ENCODE measurements at places on chromosomes 1 and 21.

GRCh38 chr1:85374160-85374559, 90.8 kb downstream of the DDAH1 start:
- DNase-seq, result no peak

GRCh38 chr1:154877370-154877974, 7.4 kb upstream of the KCNN3 start:
- DNase-seq, result no peak

GRCh38 chr1:205343431-205344065, 13.2 kb downstream of the KLHDC8A start:
- no peak for DNase-seq

- DNase-seq, result peak; percentile 54
Observed at GRCh38 chr1:152036267-152037216, at the start of gene S100A11. TSS of gene S100A11 (minus strand) at chr1:152037004. CDS start at chr1:152036915, 89 bp downstream.

GRCh38 chr1:1630191-1630964, 1.6 kb upstream of the MMP23B start:
- peak; percentile 96 for DNase-seq

DNA sequence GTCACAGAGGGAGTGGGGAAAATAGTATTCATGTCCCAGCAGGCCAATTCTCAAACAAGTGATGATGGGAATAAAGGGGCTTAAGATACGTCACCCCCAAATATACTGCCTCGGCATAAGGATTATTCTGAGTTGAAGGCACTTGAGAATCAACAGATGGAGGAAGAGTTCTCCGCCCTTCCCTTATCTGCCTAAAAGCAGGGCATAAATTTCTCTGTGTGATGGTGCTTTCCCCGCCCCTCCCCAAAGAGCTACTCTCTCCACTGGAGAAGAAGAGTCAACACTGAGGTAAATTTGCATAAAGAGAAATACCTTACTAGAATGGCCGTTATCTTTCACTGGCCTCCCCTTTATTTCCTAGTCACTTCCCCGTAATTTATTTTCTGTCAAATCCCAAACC, 18.7 kb downstream of the BECN2 start:
- DNase-seq, result no peak

DNA sequence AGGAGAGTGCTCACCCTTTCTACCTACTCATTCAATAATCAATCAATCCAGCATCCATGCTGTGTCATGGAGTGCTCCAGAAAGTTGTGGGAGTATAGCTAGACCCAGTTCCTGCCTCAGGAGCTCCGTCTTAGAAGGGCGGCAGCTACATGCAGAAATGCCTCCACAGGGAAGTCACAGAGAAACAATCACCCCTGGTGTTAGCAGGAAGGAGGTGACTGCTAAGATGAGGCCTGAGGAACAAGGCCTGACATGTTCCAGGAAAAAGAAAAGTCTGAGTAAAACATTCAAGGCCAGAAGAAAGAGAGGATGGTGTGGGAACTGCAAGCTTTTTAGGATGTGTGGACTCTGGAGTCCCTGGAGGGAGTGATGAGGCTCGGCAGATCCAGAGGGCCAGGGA, 142.5 kb upstream of the MAGI3 start:
- DNase-seq, result no peak

- no peak for DNase-seq
Observed at GRCh38 chr1:18352636-18353265, 128.0 kb upstream of the KLHDC7A start.

- no peak for DNase-seq
Observed at GRCh38 chr1:41819069-41819468, 99.7 kb downstream of the HIVEP3 start.

- peak; percentile 19 for DNase-seq
Observed at GRCh38 chr1:110554871-110555801, 36.2 kb upstream of the KCNA10 start.

DNA sequence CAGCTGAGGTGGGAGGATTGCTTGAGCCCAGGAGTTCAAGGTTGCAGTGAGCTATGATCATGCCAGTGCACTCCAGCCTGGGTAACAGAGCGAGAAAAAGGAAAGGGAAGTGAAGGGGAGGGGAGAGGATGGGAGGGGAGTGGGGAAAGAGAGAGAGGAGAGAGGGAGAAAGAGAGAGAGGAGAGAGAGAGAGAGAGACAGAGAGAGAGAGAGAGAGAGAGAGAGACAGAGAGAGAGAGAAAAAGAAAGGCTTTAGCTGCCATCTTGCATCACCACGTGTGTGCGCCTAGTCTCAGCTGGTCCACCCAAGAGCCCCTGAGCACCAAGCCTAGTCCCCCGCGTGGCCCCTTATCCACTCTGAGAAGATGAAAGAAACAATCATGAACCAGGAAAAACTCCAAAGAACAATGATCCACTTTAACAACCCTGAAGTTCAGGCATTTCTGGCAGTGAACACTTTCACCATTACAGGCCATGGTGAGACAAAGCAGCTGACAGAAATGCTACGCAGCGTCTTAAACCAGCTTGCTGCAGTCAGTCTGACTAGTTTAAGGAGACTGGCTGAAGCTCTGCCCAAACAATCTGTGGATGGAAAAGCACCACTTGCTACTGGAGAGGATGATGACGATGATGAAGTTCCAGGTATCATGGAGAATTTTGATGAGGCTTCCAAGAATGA, 115.5 kb upstream of the CDC42BPA start:
- DNase-seq, result no peak

DNA sequence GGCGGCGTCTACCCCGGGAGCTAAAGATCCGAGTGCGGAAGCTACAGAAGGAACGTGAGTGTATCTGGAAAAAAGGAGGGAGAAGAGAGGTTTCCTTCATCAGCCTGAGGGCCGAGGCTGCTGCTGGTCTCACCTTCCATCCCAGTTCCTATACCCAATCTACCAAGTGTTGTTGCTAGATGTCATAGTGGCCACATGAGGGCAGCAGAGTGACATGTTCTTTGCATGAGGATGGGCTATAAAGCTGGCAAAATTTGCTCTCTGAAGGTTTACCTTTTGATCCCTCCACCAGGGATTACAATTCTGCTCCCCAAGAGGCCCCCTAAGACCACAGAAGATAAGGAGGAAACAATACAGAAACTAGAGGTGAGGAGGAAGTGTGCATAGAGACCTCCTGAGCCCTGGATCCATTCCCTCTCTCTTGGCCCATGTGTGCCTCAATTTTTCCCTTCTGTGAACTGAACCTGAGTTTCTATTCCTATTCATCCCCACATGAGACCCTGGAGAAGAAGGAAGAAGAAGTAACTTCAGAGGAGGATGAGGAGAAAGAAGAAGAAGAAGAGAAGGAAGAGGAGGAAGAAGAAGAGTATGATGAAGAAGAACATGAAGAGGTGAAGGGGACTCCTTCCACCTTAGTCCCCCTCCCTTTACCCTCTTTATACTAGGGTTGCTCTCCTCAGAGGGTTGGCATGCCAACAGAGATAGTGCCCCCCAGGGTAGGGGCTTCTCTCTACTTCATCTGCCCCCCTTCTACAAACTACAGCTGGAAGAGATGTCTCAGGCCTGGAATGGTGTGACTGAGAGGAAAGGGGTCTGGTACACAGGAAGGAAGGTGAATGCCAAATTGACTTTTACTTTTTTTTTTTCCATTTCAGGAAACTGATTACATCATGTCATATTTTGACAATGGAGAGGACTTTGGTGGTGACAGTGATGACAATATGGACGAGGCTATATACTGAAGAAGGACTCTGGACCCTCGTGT, 13.3 kb downstream of the POLR3GL start:
- peak; percentile 87 for DNase-seq

GRCh38 chr1:161081519-161081918, 7.8 kb downstream of the NECTIN4 start:
- no peak for DNase-seq

DNA sequence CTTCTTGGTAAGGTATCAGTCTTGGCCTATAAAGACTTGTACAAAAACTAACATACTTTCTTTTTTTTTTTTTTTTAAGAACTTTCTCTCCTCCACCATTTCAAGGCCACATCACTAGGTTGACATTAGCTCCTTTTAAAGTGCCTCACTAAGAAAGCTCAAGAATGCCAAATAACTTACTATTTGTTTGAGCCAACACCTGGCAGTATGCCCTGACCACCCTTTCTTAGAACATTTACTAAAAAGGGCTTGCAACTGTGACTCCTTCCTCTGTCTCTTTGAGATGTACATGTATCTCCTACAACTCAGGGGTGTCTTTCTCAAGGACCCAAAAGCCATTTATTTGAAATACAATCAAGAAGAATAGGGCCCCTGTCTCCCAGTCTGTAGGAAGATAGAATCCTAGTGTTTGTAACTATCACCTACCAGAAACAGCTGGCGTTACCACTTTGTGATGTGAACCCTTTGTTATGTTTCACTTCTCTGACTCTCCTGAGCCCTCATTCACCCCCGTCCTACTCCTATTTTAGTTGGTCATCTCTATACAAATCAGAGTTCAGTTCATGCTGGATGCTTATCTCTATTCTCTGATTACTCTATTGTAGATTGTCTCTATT, 12.2 kb upstream of the SAMD13 start:
- DNase-seq, result no peak

DNA sequence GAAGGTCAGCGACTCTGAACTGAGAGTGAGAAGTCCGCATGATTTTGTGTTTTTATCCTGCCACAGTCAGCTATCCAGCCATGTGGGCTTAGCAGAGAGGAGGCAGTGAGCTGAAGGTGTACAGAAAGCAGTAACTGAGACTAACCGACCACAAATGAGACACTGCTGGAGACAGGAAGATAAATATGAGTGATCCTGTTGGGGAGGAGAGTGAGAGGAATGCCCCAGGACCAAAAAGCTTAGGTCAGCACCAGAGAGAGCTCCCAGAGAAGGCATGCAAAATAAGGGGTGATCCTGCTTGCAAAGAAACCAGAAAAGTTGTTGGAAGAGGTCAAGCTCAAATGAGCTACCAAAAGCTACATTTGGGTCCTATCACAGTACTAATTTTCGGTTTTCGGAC, 63.7 kb downstream of the HLCS start:
- DNase-seq, result peak; percentile 8

- no peak for DNase-seq
Observed at GRCh38 chr1:12678820-12679219, 34.9 kb downstream of the AADACL4 start.

DNA sequence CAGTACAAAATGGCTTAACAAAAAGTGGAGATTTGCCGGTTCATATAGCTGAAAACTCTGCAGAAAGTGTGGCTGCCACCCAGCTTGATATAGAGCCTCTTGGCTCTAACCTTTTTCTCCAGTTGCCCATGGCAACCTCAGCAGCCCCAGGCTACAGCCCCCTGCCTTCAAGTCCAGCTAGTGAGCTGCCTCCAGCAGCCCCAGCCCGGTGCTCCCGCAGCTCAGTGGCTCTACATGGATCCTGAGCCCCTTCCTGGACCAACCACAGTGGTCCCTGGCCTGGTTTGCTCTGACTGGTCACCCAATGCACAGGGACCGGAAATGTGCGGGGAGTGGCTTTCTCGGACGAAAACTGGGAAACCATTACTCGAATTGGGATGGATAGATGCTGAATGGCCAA, 13.3 kb upstream of the ATF3 start:
- no peak for DNase-seq

- DNase-seq, result no peak
Observed at GRCh38 chr21:34313116-34313515, 50.7 kb upstream of the KCNE2 start.

DNA sequence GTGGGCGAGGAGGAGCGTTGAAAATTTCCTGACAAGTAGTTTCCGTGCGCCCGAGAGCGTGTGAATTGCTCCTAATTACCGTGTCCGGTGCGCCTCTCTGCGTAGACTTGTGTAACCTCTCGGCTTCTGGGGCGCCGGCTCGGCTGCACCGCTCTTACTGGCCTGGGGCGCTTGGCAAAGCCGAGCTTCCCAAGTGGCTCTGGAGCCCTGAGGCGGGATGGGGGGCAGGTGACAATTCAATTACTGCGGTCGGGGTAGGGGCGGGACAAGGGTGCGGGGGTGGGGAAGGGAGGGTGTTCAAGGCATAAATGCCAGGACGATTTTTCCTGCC, 392 bp upstream of the DMRTA2 start:
- no peak for DNase-seq

- DNase-seq, result no peak
Observed at GRCh38 chr21:45056296-45056904, 18.0 kb upstream of the ADARB1 start.

- no peak for DNase-seq
Observed at GRCh38 chr1:4052657-4053056, 152.6 kb upstream of the C1orf174 start.

- no peak for DNase-seq
Observed at GRCh38 chr1:248189026-248189425, 8.0 kb upstream of the OR2M3 start.

- peak; percentile 48 for DNase-seq
Observed at GRCh38 chr1:2311184-2312032, 79.9 kb downstream of the MORN1 start.

DNA sequence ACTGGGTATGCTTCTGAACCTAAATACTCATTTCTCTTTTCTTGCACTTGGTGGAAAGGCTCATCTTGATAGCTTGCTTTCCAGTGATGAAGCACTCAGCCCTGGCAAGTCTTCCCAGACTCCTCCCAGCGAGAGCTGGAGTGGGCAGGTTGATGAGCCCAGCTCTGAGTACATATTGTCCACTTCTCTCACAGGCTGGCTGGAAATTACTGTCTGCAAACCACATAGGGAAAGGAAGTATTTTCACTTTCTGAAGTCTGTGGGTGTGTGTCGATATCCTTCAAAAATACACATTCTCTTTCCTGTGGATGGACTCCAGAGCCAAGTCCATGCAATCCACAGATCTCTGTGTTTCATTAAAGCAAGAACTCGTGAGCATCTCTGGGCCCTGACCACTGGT, 38.7 kb upstream of the CNTN2 start:
- no peak for DNase-seq

DNA sequence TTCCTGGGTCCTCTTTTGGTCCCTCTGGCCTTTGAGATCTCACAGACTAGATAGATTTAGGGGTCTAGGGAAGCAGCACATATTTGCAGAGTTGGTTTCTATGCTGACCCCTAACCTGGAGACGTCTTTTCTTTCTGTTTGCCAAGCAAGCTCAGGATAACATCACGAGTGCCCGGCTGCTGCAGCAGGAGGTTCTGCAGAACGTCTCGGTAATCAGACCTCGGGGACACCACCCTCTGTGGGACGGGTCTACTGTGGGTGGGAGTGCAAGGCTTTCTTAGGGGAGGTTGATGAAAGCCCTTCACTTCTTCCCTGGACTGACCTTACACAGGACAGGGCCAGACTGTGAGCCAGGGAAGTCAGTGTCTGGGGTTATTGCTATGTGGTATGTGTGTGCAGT, 2.9 kb downstream of the IL24 start:
- no peak for DNase-seq

GRCh38 chr1:216193839-216194443, 229.3 kb downstream of the USH2A start:
- no peak for DNase-seq

DNA sequence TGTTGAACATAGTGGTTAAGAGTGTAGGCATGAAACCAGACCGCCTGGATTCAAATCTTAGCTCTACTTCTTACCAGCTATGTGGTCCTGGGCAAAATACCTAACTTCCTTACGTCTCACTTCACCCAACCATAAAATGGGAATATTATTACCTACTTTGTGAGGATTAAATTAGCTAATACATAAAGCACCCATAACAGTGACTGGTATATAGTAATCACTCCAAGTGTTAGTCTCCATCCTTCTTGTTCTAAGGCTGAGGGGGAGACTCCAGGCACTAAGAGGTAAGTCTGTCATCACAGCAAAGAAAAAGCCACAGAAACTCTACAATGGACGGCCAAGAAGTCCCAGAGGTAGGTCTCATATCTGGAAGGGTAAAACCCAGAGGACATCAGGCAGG, 2.8 kb downstream of the SMG5 start:
- DNase-seq, result no peak
